AG04449 (cell line): ENCODE measurements at places on chromosomes 5 and 9.
A peak's percentile ranks its signal among the peaks of the same experiment; 100 is the strongest.

- no peak for DNase-seq
Measured at GRCh38 chr9:70260606-70261005, 1.8 kb downstream of the SMC5 start.

DNA sequence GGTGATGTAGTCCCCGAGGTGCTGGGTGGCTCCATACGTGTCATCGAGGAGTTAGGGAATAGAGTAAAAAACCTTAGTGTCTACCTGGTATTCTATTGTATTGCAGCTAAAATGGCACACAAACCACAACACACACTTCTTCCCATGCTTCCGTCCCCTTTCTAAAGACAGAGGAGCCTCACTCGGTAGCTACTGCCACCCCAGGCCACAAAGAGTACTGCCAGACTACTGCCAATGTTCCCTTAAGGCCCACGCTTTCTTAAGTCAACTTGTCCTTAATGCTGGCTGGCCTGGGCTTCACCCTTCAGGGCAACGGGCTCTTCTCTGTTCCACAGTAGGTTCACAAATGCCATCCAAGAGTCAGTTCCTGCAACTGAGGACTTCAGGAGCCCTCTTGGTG is 673.0 kb downstream of the ELAVL2 start:
- DNase-seq, result no peak

DNA sequence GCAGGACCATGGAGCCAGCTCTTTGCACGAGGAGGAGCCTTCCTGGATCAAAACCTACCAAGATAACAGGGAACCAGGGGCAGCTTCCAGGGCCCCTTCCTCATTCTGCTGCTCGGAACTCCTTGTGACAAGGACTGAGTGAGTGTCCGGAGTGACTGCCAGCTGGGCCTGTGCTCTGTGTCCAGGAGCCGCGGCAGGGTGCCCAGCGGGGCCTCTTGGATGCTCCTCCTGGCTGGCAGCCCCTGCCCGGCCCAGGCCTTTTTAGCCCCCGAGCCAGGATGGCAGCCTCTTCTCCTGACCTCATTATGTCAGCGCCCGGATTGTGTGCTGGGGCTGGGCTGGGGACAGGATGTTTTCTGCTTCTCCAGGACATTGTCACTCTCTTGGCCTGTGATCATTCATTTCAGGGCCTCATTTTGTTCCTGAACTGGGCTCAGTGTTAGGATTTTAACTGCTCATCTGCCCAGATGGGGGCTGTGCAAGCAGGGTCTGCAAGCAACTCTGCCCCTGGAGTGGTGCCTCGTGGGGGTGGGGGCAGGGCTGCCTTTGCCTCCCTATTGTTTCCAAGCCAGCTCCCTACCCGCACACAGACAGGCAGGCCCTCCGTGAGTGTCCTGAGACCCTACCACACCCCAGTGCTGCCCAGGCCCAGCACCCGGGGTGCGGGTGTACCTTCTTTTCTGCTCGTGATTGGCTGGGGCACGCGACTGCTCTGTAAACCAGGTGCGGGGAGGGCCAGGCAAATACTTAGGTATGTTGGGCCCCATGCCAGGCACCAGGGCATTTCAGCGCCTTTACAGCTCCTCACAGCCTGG is 161.6 kb downstream of the COL23A1 start:
- no peak for DNase-seq

- DNase-seq, result no peak
Measured at GRCh38 chr9:136246849-136247550, 1.4 kb upstream of the QSOX2 start.

DNA sequence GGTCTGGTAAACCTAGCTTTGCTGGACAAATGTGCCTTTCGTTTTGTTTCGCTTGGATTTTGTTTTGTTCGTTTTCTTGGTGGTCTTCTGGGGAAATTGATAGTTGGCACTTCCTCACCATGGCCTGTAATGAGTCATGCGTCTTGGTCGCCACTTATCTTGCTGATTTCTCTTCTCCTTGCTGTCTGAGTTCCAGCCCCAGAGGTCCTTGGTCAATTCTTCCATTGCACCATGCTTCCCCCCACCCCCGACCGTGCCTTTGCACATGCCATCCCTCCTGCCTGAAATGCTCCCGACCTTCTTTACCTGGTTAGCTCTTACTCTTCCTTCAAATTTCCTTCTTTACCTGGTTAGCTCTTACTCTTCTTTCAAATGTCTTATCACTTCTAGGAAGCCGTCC is 168.7 kb upstream of the MSX2 start:
- DNase-seq, result no peak

GRCh38 chr5:143776951-143777350 is 35.0 kb upstream of the HMHB1 start:
- no peak for DNase-seq

DNA sequence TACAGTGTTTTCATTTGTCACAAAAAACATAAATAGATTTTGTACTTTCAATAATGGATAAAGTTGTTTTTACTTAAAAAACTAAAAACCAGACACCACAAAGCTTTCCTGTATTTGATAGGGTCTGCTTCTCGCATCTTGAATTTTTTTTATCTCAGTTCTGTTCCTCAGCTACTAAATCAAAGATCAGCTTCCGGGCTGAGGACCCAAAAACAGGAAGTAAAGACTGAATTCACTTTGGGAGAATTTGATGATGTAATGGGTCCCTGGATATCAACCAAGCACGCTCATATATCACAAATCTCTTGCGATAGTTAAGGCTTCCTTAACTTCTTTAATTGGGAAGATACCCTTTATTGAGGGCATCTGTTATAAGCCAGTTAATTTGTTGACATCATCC is 24.1 kb downstream of the ITK start:
- DNase-seq, result no peak

DNA sequence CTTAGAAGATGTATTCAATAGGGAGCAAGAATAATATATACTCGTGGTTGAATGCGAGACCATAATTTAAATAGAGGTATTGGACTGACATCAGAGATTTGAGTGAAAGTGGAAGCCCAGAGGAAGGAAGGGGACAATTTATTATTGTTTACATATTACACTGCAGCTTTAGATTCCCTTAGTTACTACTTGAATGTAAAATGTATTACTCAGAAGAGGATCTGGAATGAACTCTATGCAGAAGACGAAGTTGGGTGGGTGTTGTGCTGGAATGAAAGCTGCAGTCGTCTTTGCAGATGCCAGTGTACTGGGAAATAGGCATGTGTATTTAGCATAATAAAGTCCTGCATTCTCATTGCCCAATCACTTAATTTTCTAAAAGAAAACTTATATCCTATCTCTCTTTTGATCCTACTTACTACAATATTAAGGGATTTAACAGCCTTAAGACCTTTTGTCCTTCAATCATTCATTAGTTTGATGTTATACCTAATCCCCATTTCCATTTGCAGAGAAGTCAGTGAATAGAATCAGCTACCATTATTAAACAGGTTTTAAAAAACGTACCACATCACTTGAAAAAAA is 570.7 kb upstream of the WWC1 start:
- DNase-seq, result peak; percentile 93

DNA sequence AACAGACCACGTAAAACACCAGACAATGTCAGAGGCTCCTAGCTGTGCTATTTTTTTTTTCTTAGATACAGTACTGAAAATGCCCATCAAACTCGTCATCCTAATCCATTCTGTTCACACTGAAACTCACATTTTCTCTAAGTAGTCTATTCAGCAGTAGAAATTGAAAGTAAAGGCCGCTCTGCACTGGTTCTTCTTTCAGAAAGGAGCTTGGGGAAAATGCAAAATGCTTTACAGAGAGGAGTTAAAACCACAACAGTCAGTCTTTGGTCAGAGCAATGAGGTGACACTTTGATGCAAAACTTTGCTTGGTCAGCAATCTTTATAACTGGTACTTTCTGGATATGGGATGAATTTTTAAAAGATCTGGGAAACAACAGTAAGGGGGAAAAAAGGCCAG is 43.8 kb upstream of the SUSD1 start:
- DNase-seq, result no peak

DNA sequence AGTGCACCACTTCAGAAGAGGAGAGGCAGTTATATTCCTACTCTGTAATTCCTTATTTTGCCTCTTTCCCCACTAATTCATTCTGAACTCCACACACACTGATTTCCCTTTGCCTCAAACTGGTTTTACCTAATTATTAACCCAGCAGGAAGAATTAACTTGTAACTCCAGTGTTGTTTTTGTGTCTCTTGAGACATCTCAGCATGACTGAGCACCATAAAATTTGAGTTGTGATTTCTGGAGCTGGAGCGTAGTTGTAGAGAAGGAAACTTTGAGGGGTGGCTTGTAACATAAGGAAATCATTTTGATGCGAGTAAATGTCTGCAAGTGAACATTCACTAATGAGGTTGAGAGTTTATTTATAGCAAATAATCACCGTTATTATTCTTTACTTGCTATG is 265.2 kb downstream of the TMEM38B start:
- DNase-seq, result no peak

DNA sequence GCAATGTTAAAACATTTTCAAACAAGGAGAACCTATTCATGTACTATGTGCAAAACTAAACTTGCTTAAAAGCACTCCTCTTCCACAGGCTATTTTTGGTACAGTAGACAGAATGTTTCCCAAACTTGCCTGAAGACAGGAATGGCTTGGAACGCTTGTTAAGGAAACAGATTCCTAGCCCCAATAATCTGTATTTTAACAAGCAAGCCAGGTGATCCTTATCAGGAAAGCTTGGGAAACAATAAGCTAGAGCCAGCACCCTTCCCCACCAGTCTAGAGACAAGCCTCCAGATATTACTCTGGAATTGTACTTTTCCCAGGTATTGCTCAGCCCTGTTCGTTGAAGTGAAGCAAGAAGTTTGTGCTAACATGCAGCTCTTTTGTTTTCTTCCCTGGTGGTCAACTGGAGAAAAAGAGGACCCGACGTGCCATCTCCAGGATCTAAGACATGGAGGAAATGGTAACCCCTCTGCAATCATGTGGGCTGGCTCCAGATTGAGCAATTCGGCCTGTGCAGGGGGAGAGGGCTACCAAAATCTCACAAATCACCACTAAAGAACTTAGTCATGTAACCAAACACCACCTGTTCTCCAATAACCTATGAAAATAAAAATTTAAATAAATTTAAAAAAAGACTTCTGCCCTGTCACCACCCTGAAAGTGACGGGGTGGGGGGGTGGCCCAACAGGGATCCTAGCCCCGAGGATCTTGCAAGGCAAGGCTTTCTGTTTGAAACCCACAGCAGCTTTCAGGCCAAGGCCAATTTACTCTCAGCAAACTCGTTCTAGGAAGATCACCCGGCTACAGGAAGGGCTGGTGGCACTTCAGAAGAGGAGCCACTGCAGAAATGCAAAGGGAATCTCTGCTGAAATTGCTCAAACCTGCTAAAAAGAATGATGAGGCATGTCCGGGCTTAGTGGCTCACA is 48.6 kb downstream of the SHB start:
- DNase-seq, result no peak

GRCh38 chr9:127065592-127065991 is 56.8 kb downstream of the ANGPTL2 start:
- DNase-seq, result no peak

DNA sequence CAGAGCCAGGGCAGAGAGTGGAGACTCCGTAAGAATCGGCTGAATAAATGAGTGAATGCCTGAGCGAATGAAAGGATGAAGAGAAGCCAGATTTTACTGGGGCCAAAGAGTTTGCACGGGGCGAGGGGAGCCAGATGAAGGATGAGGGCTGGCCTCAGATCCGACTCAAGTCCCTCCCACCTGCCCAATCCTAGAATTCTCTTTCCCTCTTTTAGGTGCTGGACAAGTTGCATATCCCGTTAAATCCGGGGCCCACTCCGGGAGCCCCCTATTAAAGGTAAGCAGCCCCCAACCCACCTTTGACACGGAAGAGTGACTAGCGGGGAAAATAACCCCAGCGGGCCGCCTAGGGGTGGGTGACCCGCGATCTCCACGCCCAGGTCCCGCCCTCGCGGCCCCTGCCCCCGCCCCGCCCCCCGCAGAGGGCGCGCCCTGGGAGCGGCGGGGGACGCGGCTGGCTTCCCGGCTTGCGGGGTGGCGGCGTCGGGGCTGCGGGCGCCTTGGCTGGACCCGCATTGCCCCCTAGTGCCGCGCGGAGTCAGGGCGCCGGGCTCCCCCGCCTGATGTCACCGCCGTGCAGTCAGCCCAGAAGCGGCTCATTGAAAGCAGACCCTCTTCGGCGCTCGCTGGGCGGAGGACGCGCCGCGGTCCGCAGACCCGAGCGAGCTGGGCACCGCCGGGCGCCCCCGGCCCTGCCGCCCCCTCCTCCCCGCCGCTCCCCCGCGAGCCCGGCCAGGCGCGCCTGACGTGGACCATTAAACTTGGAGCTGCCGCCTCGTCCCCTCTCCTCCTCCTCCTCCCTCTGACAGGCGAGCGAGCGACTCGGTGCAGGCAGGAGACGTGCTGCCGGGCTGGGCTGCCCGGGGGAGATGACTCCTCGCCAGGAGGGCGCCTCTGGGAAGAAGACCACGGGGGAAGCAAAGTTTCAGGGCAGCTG is at the start of gene ADRA1B:
TSS of gene ADRA1B (plus strand) at position 579 of the 937 bp plus-strand sequence. CDS start 424 bp downstream, outside the sequence.
- no peak for DNase-seq

DNA sequence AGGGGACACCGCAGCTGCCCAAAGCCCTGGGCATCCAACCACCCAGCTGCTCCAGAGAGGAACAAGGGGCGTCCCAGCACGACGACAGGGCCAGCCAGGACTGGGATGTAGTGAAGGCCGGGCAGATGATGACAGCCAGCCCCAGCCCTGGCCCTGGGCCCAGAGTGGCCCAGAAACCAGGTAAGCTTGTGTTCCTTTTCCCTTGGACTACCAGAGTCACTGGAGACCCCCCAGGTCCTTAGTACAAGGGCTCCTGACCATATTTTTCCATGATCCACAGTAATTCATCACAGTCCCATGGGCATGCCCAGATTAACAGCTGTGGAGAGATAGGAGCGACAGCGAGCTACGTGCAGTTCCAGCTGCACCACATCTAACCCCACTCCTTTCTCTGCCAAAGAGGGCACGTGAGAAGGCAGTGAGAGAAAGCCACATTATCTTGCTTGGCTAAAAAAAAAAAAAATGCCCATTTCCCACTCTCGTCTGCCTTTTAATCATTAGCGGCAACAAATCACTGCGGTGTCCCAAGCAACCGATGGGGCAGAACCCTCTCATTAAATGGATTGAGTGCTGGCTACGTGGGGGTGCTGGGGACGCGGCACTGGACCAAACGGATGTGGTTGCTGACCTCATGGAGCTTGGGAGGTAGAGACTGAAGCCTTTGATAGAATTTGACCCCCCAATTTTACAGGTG is 21.7 kb upstream of the SYNPO start:
- DNase-seq, result no peak

DNA sequence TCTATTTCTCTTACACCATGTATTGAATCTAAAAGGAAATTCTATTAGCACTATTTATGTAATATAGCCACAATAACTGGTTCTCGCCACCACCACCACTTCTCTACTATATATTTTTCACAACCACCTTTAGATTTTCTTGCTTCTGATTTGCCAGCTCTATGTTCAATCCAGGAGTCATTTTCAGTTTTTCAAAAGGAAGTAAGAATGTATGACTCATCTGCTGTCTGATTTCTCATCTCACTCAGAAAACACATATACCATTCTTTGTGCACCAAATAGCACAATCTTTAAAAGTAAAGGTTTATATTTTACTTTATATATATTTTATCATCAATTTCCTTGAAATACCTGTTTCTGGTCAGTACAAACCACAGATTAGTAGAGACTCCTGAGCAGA is 1127.5 kb downstream of the TAF11L14 start:
- DNase-seq, result no peak

DNA sequence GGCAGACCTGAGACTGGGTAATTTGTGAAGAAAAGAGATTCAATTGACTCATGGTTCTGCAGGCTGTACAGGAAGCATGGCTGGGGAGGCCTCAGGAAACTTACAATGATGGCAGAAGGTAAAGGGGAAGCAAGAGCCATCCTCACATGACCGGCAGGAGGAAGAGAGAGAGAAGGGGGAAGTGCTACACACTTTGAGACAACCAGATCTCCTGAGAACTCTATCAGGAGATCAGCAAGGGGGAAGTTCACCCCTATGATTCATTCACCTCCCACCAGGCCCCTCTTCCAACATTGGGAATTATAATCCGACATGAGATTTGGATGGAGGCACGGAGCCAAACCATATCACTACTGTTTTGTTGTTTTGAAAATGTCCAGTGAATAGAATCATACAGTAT is 110.2 kb downstream of the DAPK1 start:
- no peak for DNase-seq
